ENCODE measurements at places on chromosomes 6 and 20. TPM values are rescaled to one million over a fixed set of nuclear protein-coding genes. Genes with fewer than 3 reads are reported as not detected.

The ACSS1 gene
- 14.2 TPM for total RNA-seq

The SLC22A23 gene
- 10.7 TPM for total RNA-seq

The NKX2-2 gene
- total RNA-seq = not detected

The HCRTR2 gene
- total RNA-seq = not detected

The TUBB1 gene
- total RNA-seq = not detected

The ZNFX1 gene
- total RNA-seq = 23.3 TPM

The CCR6 gene
- total RNA-seq = not detected

The SIRPG gene
- not detected for total RNA-seq

The OVOL2 gene
- 0.19 TPM for total RNA-seq

The MAS1 gene
- total RNA-seq = not detected

The HTR1E gene
- total RNA-seq = not detected

The TMEM244 gene
- not detected for total RNA-seq
